ENCODE measurements at places on chromosomes 6 and 20.

- no peak for DNase-seq
Measured at GRCh38 chr6:111989743-111990142, 64.2 kb upstream of the CCN6 start.

DNA sequence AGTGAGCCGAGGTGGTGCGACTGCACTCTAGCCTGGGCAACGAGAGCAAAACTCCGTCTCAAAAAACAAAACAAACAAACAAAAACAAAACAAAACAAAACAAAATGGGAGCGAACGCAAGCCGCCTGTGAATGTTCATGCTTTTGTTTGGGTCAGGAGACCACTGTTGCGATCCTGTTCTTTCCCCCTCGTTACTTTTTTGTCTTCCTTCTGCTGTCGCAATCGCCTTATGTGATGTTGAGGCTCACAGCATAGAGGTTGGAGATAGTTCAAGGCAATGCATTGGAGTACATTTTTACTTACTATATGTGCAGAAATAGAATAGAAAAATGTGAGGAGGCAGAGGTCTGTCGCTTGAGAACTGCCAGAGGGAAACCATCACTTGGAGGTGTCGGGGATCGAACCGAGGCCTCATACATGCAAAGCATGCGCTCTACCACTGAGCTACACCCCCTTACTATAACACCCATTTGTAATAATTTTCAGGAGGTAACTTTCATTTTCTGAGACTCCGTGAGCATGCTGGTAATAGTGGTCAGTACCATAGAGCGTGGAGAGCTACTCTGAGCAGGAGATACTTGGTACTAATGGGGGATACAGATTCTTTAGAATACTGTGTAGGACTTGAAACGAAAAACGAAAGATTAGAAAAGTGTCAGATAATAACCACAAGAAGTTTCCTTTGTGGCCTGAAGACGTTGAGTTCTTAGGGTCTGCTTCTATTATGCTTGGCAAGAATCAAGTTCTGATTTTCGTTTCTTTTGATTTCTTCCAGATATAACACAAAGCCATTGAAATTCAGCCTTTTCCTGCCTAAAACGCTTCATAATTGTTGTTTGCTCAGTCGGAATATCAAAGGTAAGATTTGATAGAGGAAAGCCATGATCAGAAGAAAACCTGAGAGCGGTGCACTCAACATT lies 121.1 kb downstream of the TRIM27 start:
- DNase-seq, result no peak

DNA sequence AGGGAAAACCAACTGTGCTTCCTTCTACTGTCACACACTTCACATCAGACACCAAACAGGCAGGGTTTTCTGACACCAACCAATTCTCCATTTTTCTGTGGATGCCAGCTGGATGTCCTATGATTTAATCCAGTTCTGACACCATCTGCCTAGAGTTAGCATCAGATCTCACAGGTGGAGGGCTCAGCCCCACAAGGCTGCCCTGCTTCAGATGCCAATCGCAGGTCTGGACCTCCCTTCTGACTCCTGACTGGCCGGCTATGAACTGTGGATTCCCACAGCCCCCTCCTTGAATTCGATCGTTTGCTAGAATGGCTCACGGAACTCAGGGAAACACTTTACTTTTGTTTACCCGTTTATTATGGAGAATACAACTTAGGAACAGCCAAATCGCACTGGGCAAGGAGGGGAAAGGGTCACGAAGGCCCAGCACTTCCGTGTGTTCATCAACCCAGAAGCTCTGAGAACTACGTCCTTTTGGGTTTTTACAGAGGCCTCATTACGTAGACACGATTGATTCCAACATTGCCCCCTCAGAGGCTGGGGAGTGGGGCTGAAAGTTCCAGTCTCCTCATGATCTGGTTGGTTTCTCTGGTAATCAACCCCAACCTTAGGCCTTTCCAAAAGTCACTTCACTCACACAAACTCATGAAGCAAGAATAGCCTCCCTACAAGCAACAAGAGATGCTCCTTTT lies 25.4 kb upstream of the MAS1 start:
- DNase-seq, result no peak

- no peak for DNase-seq
Measured at GRCh38 chr6:113855500-113856374, 1.4 kb upstream of the MARCKS start.

GRCh38 chr6:24431045-24431451 lies 28.3 kb downstream of the MRS2 start:
- DNase-seq, result peak; percentile 3

DNA sequence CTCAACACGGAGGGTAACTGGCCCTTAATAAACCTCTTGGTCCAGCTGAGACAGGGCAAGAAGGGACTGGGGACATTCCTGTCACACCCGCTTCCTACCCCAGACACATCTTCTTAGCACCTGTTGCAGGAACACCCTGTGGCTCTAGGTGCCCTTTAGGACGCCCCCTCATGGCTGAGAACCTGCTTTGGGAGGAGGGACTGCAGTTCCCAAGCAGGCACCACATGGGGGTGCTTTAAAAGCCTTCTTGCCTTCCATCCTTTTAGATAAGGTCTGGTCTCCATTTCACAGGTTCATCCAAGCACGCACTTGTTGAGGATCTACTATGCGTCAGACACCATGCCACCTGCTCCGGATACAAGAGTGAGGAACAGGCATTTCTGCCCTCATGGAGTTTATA lies 26.6 kb downstream of the NSFL1C start:
- no peak for DNase-seq

- DNase-seq, result no peak
Measured at GRCh38 chr6:13754644-13755043, 43.0 kb upstream of the RANBP9 start.

DNA sequence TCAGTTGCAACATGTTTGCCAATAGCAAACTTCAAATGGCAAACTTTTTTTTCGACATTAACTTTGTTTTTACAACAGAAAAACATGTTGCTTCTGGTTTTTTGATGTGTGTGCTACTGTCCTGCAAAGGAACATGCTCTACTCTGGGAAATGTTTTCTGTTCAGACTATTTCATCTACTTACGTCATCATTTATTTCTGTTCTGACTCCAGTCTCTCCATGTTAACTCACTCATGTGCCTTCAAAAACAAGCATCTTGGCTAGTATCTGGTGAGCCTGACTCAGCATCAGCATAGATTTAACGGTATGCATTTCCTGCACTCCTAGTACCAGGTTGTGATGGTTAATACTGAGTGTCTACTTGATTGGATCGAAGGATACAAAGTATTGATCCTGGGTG lies 36.1 kb upstream of the MAP7 start:
- no peak for DNase-seq

GRCh38 chr20:16317445-16318362 lies 255.5 kb downstream of the KIF16B start:
- no peak for DNase-seq

Data from epithelial cell of proximal tubule (primary cell).